ENCODE measurements at places on chromosomes 13 and 19. TPM values are rescaled to one million over a fixed set of nuclear protein-coding genes. Genes with fewer than 3 reads are reported as not detected.

SMIM24 gene
- not detected for total RNA-seq

SULT2B1 gene
- total RNA-seq: not detected

ZNF333 gene
- 19.7 TPM for total RNA-seq

ZNF534 gene
- not detected for total RNA-seq

NFIX gene
- total RNA-seq: 18.7 TPM

TMEM38A gene
- 1.6 TPM for total RNA-seq

CTXN1 gene
- 31.1 TPM for total RNA-seq

SHFL gene
- total RNA-seq: 23.6 TPM

SPRED3 gene
- 15.7 TPM for total RNA-seq

ZNF560 gene
- total RNA-seq: not detected

NR1H2 gene
- total RNA-seq: 50.6 TPM

YJEFN3 gene
- total RNA-seq: 2.4 TPM

PODNL1 gene
- total RNA-seq: not detected

ZNF730 gene
- total RNA-seq: 3.0 TPM

CNFN gene
- total RNA-seq: not detected

SPC24 gene
- 68.5 TPM for total RNA-seq

UCHL3 gene
- 46.8 TPM for total RNA-seq

TMED1 gene
- total RNA-seq: 31.2 TPM

All from endothelial cell of umbilical vein (primary cell).